Hematopoietic multipotent progenitor cell treated with erythropoietin and hydrocortisone succinate and interleukin-3 and kit ligand, for 8 days (in vitro differentiated cells): ENCODE measurements at places on chromosomes 12 and 14.

DNA sequence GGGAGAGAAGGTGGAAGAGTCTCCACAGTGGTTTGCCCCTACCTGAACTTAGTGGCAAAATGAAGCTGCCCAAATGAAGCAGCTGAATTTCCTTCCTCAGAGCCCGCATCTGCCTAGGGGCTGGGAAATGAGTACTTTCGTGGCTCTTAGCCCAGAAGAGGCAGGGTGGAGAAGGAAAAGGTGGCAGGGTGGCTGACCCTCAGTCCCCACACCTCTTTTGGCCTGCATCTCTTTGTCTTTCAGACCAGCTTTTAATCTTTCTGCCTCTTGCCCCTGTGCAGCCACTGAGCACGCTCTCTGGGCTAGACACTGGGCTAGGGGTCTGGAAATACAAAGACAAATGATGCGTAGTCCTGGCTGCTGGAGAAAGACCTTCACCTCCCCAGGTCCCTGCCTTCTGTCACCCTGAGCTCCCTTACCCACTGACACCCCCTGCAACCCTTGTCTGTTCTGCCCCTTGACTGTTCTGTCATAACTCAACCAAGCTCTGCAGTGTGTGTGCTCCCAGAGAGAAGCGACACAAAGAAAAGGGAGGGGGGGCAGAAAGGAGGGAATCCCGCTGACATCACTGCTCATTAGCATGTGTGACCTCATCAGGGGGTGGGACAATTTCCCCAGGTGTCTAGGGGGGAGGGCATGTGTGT is 371 bp upstream of the REM2 start:
- DNase-seq, result no peak

DNA sequence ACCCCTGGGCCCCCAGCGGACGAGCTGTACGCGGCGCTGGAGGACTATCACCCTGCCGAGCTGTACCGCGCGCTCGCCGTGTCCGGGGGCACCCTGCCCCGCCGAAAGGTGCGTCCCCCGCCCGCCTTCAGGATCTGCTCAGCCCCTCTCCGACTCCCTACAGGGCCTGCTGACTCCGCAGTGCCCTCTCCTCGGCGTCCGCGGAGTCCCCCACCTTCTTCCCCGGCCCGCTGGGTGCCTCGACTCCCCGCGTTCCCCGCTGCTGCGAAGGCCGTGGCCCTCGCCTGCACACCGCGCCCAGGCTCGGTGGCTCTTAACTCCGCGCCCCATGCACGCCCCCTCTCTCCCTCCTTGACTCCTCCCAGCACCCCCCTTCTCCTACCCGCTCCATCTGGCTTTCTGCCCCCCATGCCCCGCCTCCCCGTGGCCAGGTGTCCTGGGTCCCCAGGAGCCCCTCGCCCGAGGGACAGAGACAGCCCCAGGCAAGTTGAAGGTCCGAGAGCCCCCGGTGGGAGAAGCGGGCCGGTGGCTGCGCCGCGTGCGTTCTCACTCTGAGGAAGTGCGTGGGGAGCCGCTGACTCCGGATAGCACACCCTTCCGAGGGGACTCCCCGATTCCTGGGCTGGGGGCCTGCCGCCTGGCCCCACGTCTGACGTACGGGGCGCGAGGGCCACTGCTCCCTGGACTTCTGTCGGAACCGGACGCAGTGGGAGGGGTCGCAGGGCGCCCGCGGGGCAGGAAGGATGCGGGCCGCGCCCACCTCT is 594 bp downstream of the TAMALIN start:
- no peak for DNase-seq

DNA sequence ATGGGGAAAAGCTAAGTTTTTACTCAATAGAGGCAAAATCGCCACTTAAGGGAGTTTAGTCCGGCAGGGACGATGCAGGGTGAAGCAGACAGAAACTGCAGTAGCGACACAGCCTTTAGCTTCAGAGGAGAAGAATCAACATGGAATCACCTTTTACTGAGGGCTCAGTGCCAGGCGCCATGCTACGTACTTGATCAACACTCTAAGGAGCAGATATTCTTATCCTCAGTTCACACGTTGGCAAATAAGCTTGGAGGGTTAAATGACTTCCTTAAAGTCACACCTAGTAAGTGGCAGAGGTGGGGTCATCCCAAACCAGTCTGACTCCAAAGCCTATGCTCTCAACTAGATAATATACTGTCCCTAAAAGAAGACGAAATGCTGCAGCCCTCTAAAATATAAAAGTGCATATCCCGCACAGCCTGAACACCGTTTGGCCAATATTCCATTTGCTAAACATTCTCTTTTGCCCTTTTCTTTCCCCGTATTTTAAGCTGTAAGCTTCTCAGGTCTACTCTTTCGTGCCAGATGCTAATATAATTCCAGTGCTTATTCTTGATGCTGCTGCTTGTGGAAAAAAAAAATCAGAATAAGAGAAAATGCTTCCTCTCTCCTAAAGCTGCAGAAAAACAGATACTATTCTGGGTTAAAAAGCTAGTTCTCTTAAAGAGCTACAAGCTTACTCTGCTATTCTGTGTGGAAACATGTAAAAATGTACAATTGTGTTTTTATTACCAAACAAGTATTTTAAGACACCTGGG is 10.9 kb downstream of the CCDC92 start:
- peak; percentile 33 for DNase-seq

- DNase-seq, result no peak
Measured at GRCh38 chr12:109497675-109498074, 20.2 kb downstream of the UBE3B start.

GRCh38 chr14:63860146-63860545 is 7.3 kb downstream of the SYNE2 start:
- no peak for DNase-seq

- DNase-seq, result no peak
Measured at GRCh38 chr14:23310546-23310945, 3.9 kb downstream of the BCL2L2 start.

GRCh38 chr14:80638620-80639515 is 302.7 kb downstream of the CEP128 start:
- DNase-seq, result no peak

DNA sequence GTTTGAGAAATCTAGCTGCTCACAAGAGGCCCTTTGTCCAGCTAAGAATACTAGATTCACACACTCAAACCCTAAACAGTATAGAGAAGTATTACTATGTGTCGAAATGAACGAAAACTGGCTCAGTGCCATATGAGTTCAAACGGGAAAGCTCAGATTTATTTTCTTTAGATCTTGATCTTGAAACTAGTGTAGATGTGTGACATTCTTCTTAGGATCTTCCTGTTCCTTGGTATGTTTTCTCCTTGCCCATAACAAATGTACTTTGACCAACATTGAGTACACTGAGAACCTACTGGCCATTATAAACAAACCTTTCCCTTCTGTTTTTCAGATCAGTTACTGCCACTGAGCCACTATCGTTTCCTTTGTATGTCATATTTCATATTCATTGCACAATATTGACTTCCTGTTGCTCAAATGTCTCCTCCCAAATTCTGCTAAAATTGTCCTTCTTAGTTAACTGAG is 21.3 kb downstream of the MYBPC1 start:
- DNase-seq, result no peak

GRCh38 chr14:72783741-72784140 is 110.2 kb downstream of the DPF3 start:
- DNase-seq, result no peak
